ENCODE measurements at places on chromosomes 16 and 17. TPM values are rescaled to one million over a fixed set of nuclear protein-coding genes. Genes with fewer than 3 reads are reported as not detected.

TMEM238L gene
- total RNA-seq: not detected

CFAP20 gene
- 26.5 TPM for total RNA-seq

AP1G1 gene
- 47.8 TPM for total RNA-seq

SPOP gene
- 42.1 TPM for total RNA-seq

EXOC3L1 gene
- total RNA-seq: 0.12 TPM

Data from pericardium fibroblast (primary cell).